ENCODE measurements at places on chromosomes 6 and 20.

GRCh38 chr20:62773845-62774714 lies 22.2 kb upstream of the MRGBP start:
- no peak for DNase-seq

GRCh38 chr6:150841697-150842096 lies 23.8 kb upstream of the MTHFD1L start:
- no peak for DNase-seq

GRCh38 chr20:10504608-10504993 lies 69.5 kb downstream of the SLX4IP start:
- DNase-seq = no peak

DNA sequence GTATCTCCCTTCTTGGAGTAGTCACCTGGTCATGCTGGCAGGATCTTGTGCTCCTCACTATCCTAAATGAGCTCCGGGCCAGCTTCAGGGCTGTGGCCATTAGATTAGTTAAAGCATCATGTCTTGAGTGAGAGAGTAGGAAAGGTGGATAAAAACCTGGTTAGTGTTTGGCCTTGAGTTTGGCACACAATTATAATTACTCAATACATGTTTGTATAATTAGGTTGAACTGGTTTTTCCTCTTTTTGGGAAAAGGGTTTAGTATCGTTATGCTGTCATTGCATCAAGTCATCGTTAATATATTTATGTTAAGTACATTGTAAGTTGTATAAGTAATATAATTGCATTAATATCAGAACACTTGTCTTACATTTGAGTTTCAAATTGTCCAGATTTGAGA lies 126.3 kb downstream of the CDKAL1 start:
- DNase-seq = no peak

DNA sequence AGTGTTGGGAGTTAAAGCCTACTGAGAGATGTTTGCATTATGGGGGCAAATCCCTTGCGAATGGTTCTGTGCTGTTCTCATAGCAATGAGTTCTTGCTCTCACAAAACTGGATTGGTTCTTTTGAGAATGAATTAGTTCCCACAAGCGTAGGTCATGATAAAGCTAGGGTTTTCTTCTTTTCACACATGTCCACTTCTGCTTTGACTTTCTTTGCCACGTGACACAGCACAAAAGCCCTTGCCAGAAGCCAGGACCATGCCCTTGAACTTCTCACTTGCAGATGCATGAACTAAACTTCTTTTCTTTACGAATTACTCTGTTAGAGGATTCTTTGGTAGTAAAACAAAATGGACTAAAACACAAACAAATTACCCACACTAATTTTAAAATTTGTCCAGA lies 922.8 kb downstream of the EPHA7 start:
- DNase-seq = no peak

DNA sequence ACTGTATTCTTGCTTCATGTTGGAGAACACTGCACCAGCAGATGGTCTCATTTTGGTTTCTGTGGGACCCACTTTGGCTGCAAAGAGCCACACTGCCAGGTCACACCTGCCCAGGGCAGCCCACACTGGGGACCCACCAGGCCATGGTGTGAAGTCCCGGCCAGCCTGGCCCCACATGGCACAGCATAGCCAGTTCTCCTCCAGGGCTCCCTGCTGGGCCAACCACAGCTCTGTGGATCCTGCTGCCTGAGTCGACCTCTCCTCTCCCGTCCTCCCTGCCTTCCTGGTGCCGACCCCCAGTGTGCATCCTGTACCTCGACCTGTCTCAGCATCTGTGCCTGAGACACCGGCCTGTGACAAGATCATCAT lies 3.0 kb downstream of the ARFRP1 start:
- no peak for DNase-seq

DNA sequence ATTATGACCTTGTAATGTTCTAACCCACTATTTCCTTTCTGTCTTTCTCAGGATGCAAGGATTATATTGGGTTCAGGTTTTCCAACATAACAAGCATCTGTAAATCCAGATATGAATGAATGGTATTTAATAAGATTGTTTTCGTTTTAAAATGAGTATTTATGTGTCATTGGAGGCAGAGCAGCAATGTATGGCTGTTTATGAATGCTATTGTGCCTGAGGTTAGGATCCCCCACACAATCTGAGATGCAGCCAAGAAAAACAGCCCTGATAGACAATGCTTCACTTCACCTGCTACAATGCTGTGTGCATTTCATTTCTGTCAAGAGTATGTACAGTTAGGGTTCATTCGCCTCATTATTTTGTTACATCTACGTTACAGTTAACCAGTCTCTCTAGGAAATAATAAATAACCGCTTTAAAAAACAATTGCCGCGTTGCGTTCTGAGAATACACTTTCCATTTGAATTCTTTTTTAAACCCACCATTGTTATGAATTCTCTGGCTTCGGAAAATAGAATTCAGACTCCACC lies 19.6 kb downstream of the TFAP2A start:
- no peak for DNase-seq

DNA sequence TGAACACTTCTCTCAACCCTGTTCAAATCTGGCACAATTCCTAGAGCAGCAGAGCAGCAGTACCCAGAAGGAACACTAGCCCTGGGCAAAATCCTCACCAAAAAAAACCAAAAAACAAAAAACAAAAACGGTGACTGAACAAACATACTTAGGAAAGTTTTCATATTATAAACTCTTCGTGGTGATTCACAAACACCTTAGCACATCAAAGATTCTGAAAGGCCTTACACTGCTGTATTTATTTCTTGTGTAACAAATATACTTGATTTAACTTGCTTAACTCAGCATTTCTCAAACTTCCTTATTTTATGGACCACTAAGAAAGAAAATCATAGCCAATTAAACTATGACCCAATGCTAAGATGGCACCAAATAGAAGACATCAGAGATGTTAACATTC lies 57.8 kb upstream of the RREB1 start:
- DNase-seq = no peak

- no peak for DNase-seq
These were observed 151.5 kb upstream of the LRFN2 start for GRCh38 chr6:40738551-40739193.

DNA sequence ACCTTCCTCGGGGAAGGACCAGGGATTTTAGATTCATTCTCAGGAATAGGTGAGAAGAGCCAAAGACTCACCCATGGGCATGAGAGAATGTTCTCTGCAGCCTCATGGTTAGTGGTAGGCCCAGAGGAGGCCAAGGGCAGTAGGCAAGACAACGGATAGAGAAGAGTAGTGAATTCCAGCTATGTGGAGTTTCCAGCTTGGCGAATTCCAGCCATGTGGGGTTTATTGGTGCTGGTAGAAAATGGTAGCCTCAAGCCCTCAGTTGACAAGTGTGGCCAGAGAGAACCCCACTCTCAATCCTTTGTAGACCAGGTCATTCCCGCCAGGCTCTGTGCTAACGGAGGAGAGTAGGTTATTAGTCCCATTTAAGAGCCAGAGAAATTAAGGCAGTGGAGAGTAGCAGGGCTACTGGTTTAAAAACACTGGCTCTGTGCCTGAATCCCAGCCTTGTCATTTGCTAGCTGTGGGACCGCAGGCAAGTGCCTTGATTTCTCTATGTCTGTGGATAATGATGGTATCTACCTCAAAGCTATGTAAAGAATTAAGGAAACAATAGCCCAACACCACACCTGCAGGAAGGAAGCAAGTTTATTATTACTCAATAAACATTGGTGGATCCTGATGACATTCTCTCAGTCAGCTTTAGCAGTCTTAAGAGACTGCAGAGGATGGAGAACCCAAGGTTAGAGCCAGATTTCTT lies 2.0 kb upstream of the SLC9A8 start:
- DNase-seq = no peak

DNA sequence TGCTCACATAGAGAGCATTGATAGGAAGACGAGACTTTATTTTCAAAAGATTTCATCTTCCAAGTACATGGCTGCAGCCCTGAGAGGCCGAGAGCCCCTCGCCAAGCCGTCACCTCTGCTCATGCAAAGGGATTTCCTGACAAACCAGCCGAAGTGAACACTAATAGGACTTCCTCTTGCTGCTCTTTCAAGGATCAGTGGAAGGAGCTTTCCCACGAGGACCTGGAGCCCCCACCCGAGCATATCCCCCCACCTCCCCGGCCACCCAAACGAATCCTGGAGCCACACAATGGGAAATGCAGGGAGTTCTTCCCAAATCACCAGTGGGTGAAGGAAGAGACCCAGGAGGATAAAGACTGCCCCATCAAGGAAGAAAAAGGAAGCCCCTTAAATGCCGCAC lies 69.3 kb downstream of the PTPN1 start:
- no peak for DNase-seq

DNA sequence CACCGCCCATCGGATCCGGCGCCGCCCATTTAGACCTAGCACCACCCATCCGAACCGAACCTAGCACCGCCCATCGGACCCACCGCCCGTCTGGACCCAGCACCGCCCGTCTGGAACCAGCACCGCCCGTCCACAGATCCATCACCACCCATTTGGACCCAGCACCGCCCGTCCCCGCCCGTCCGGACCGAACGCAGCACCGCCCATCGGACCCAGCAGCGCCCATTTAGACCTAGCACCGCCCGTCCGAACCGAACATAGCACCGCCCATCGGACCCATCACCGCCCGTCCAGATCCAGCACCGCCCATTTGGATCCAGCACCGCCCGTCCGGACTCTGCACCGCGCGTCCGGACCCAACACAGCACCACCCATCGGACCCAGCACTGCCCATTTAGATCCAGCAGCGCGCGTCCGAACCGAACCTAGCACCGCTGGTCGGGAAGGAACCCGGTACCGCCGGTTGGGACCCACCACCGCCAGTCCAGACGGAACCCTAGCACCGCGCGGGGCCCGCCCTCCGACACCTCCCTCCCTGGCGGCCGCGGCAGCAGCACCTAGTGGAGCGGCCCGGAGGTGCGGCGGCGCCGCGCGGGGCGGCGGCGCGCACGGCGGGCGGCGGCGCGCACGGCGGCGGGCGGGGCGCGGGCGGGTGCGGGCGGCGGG lies 348 bp upstream of the AFDN start:
- DNase-seq = peak; percentile 61

DNA sequence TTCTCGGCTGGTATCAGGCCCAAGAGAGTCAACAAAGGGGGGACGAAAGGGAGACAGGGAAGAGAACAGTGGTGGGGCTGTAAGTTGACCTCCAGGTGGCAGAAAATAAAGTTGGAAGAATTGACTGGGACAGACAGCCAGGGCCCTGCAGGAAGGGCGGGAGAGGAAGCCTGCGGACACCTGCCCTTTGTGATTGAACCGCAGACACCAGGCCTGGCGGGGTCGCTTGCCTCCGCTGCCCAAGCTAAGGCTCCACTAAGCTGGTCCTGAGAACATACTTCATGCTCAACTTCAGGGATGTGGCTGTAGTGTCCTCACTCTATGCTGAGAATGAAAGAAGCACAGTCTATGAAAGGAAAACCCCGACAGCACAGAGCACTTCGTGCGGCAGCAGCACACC lies 53.8 kb downstream of the RPP40 start:
- DNase-seq = no peak

GRCh38 chr20:20480126-20480525 lies 112.2 kb downstream of the INSM1 start:
- DNase-seq = no peak

DNA sequence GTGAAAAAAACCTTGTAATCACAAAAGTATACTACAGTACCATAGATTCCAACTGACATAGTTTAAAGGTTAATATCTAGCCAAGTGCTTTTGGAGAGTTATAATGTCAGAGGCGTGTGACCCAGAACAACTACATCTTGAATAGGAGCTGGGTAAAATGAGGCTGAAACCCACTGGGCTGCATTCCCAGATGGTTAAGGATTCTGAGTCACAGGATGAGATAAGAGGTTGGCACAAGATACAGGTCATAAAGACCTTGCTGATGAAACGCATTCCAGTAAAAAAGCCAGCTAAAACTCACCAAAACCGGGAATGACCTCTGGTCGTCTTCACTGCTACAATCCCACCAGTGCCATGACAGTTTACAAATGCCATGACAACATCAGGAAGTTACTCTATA lies 22.4 kb upstream of the KIAA0408 start:
- DNase-seq = no peak
